Fibroblast of skin of right quadriceps (primary cell): ENCODE measurements at places on chromosomes 3 and 15.

- DNase-seq, result no peak
Measured at GRCh38 chr3:12522721-12523120, 22.6 kb downstream of the MKRN2OS start.

DNA sequence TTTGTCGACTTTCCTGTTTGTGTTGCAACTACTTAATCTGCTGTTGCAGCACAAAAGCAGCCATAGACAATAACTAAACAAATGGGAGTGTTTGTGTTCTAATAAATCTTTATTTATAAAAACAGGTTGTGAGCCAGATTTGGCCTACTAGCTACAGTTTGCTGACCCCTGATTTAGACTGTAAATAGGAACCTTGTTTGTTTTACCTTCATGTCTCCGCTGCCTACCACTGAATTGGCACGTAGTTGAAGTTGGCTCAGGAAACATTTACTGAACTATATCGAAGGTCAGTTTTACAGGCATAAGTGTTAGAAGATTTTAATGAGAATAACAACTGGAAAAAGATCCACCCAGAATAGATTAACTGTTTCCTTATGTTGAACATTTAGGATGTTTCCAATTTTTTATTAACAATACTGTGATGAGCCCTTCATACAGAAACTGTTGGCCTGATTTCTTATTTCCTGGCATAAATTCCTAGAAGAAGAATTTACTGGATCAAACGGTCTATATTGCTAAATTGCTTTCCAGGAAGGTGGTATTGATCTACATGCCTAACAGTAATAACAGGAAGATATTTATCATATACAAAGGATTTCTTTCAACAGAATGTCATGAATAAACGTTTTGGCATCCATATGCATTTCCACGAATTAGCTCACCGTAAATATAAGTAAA lies 156.2 kb upstream of the NR2E3 start:
- DNase-seq, result peak; percentile 42

DNA sequence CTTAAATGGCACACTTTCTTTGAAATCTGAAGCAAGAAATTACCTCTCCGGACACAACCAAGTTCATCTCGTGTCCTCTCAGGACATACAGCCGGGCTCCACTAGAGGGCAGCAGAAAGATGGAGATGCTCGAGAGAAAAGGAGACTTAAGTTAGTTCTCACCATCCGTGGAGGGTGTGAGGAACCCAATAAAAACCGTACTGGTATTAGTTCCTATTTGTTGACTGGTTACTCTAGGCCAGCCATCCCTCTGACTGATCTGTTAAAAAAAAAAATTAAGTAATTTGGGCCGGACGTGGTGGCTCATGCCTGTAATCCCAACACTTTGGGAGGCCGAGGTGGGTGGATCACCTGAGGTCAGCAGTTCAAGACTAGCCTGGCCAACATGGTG lies 7.9 kb upstream of the CYP11A1 start:
- DNase-seq, result peak; percentile 72

- peak; percentile 34 for DNase-seq
Measured at GRCh38 chr15:66251790-66252684, 1.5 kb downstream of the MEGF11 start.

GRCh38 chr3:23607184-23607847 lies 198.4 kb upstream of the UBE2E1 start:
- no peak for DNase-seq

GRCh38 chr3:183558495-183558894 lies 3.0 kb upstream of the KLHL6 start:
- no peak for DNase-seq

DNA sequence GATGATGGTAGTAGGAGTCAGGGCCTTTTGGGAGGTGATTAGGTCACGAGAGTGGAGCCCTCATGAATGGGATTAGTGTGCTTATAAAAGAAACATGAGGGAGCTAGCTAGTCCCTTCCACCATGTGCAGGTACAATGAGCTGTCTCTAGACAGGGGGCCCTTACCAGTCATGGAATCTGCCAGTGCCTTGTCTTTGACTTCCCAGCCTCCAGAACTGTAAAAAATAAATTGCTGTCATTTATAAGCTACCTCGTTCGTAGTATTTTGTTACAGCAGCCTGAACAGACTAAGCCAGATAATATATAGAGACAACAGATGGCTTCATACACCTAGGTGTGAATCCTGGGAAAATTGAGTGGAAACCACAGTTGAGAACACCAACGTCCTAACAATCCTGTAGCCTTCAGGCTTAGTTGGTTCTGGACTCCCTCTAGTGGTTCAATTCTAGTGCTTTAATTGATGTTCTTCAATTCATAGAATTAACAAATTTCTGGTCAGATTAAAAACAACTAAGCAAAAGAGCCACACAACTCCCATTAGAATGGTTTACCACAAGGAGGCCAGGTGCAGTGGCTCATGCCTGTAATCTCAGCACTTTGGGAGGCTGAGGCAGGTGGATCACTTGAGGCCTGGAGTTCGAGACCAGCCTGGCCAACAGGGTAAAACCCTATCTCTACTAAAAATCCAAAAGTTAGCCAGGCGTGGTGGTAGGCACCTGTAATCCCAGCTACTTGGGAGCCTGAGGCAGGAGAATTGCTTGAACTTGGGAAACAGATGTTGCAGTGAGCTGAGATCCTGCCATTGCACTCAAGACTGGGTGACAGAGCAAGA lies 21.3 kb upstream of the GATM start:
- peak; percentile 43 for DNase-seq

GRCh38 chr3:32842987-32843386 lies 25.2 kb downstream of the TRIM71 start:
- DNase-seq, result no peak

DNA sequence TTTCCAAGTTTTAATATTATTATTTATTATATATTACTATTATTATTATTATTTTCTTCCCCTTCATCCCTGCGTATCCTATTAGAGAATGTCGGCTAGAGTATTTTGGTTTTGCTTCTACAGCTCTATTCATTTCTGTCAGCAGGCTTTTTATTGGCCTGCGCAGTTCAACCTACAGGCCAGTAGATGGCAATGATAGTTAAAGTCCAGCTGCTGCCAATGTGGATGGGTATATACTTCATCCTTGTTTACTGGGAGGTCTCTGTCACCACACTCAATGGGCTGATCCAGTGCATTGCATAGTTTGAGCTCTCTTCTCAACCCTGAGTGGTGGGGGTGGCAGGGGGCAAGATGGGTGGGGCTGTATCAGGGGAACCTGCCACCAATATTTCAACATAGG lies 799.8 kb downstream of the NSUN3 start:
- DNase-seq, result peak; percentile 23

DNA sequence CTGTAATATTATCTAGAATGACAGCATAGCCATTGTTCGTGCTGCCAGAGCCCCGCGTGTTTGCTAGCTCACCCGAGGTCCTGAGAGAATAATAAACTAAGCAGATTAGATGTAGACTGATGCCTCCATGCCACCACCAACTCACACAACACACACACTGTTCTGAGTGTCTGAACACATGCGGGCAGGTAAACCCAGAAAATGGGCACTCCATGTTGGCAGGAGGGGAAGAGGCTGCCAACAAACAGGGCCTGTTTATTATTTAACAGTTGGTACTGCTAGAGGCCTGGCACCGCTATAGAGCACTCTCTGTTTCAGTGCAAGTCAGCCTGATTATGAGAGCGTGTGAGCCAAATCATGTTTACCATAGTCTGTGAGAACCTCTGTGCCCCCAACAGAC lies 299.0 kb downstream of the ZBTB20 start:
- no peak for DNase-seq

- DNase-seq, result peak; percentile 63
Measured at GRCh38 chr3:133038089-133038730, at the start of gene TMEM108. Gene TMEM108, plus strand, starts transcription at chr3:133038391.

DNA sequence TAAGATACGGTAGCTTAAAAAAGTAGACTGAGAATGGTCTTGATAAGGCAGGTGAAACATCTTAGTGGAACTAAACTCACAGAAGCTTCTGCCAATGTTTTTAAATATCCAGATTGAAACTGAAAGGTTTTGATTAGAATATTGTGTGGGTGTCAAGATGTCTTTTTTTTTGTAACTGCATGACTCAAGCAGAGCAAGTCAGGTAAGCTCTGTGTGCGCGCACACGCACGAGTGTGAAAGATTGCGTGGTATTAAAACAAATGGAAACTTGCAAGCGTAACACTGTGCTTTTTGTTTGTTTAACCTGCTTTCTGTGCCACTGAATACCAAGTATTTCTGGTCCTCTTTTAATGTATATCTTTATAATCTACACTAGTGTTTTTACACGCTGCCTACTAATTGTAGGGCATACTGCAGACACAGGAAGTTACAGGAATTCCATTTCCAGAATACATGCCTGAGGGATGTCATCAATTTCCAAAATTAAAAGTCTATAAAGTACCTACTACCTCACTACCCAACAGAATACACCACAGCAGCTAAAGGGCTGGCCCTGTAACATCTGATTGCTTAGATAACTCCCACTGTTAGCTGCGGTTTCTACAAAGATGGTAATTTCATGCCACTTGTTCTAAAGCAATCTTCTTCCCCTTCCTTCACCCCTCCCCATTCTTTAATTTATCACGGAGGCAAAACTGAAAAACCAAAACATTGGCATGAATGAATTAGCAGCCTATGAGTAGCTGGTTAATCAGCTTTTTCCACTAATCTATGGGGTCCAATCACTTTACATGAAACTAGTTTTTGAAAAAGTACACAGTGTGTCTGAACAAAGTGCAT lies 472.8 kb downstream of the SHQ1 start:
- no peak for DNase-seq

- no peak for DNase-seq
Measured at GRCh38 chr3:36232797-36233489, 147.4 kb upstream of the STAC start.

- peak; percentile 38 for DNase-seq
Measured at GRCh38 chr3:66592016-66592761, 91.4 kb upstream of the LRIG1 start.

- peak; percentile 65 for DNase-seq
Measured at GRCh38 chr3:173398111-173398479, 551 bp downstream of the NLGN1 start.

DNA sequence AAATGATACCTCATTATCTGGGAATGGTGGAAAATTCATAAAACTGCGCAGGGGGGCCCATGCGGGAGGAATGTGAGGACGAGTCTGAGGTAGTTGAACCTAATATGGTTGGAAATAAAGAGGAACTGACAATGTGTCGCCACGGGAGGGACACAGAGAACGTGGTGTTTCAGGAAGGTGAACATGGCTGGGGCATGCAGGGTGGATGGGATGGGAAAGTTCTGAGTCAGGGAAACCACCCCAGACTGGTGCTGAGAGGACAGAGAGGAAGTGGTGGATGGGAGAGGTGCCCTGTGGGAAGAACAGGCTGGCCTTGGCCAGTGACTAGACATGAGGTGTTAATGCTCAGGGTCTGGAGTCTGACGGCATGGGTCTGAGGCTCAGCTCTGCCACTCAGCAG lies 137.1 kb upstream of the WNT5A start:
- peak; percentile 30 for DNase-seq

DNA sequence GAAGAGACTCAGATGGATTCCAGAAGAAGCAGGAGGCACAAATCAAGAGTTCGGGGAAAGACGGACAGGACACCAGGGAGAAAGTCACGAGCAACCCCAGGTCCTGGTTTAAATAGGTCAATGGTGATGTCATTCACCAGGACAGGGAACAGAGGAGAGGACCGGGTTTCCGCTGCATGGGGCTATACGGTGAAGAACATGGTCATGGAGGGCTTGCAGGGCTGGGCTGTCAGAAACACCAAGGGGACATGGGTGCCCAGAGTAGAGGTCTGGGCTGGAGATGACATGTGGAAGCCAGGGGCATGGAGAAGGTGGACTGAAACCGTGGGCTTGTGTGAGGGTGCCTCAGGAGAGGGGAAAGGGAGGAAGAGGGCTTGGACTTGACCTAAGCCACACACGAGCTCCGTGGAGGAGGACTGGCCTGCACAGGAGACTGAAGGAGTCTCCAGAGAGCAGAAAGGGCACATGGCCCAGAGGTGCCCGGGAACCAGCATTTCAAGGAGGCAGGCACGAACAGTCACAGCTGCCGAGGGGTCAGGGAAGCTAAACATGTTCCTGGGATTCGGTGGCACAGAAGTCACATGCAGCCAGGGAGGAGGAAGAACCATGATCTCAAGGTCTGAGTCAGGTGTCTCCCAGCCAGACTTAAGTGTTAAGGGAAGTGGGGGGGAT lies 54.2 kb upstream of the RPL32 start:
- DNase-seq, result no peak

DNA sequence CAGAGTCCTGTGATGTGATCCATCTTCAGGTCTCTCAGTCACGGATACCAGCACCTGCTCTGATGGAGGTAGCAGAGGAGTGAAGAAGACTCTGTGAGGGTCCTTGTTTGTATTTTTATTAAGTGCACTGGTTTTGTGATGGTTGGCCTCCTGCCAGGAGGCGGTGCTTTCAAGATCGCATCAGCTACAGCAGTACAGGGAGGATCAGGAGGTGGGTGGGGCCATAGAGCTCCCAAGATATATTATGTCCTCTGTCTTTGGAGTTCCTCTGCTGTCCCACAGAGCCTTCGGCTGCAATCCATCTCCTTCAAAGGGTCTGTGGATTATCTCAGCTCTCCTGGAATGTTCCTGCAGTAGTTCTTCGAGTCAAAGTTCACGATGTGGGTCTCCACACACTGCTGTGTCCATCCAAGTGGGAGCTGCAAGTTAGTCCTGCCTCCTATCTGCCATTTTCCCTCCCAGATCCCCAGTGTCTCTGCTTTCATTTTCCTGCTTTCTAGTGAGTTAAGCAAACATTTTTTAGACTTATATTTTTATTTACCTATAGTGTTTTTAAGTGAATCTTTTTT lies 54.7 kb downstream of the TM2D3 start:
- DNase-seq, result no peak

GRCh38 chr3:187565701-187566100 lies 104.5 kb downstream of the SST start:
- no peak for DNase-seq

DNA sequence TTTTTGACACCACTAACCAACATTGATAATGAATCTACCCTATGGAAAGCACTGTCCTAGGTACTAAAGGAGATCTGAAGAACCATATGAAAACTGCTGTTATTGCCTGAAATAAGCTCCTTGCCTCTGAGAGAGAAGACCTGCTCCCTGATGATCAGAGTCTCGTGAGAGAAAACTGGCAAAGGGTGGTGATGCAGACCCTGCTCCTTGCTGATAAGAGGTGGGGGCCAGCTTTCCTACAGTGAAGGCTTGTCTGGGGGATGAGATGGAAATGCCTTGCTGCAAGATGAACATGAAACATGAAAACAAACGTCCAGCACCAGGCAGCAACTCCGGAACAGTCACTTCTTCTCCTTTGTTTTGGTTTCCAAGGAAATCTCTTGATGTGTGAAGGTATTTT lies 31.9 kb downstream of the RASGRP1 start:
- DNase-seq, result no peak

GRCh38 chr3:40637906-40638305 lies 113.1 kb downstream of the ZNF621 start:
- DNase-seq, result no peak

GRCh38 chr3:23830869-23831484 lies 25.2 kb downstream of the UBE2E1 start:
- DNase-seq, result no peak

GRCh38 chr15:90729261-90729660 lies 12.1 kb downstream of the BLM start:
- no peak for DNase-seq

- DNase-seq, result no peak
Measured at GRCh38 chr3:98545940-98546339, 14.2 kb downstream of the GPR15 start.
